ENCODE measurements at places on chromosomes 12 and 14.

DNA sequence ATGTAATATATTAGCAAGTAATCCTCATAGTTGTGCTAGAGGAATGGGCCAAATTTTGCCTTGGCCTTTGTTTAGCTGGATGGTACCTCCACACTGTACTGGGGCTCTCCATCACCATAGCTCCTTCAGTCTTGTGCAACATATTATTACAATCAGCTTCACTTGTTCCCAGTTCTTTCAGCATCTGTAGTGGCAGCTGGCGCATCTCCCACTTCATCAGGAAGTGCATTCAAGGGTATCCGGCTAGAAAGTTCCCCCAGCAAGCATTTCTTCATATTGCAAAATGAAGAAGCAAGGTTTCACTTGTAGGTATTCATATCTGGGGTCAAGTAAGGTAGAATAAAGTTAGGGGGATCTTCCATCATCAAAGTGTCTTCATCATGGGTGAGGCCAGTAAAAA lies 123.7 kb downstream of the IGF1 start:
- no peak for DNase-seq

DNA sequence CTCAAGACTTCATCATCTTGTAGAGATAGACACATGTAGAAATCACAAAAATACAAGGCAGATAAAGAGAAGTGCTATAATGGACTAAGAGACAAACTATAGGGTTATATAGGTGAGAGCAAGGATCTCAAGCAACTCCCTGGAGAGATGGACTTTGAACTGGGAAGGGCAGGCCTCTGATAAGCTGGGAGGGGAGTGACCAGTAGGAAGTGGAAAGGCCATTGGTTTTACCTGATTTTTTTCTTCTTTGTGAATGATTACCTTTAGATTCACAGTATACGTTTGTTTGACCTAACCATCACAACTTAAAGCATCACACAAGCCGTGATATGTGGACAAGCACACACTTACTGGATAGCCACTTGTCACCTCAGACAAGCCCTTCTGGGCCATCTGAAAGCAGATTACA lies 5.2 kb upstream of the TEP1 start:
- no peak for DNase-seq

GRCh38 chr14:56514663-56515371 lies 64.8 kb upstream of the TMEM260 start:
- DNase-seq = no peak

DNA sequence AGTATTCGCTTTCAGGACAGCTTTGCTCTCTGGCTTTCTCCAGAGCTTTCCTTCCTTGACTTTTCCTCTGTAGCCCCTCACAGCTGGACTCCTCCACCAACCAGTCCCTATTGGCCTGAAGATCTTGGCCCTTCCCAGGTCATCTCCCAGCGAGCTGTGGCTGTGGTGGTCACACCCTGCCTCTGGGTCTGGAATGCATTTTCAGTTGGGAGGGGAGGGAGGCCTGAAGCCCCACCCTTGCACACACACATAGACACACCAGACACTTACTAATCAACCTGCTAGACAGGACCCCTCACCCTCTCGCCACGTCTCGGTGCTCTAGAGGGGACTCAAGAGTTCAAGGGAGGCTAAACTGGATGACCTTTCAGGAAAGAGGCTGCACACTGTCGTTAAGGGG lies 13.9 kb downstream of the JDP2 start:
- no peak for DNase-seq

GRCh38 chr14:96088074-96088473 lies 48.9 kb downstream of the C14orf132 start:
- DNase-seq = no peak

DNA sequence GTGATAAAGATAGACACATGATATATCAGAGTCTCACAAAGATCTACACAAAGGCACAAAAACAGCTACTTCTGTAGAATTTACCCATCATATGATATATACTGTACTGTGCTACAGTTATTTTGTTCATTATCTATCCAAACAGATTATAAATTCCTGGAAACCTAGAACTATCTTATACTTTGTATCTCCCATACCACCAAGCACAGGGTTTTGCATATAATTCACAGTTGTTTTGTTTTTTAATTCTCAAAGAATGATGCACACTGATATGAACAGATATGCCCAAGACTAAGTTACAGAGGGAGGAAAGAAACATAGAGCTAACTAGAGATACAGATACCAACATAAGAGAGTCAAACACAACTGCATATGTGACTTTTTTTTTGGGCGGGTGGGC lies 3.4 kb downstream of the PRKAG1 start:
- no peak for DNase-seq

GRCh38 chr14:44897845-44898151 lies 63.9 kb downstream of the KLHL28 start:
- no peak for DNase-seq

GRCh38 chr12:42568952-42569915 lies 20.3 kb downstream of the PRICKLE1 start:
- DNase-seq = peak; percentile 41

- no peak for DNase-seq
Measured at GRCh38 chr12:42056130-42056529, 88.5 kb downstream of the GXYLT1 start.

DNA sequence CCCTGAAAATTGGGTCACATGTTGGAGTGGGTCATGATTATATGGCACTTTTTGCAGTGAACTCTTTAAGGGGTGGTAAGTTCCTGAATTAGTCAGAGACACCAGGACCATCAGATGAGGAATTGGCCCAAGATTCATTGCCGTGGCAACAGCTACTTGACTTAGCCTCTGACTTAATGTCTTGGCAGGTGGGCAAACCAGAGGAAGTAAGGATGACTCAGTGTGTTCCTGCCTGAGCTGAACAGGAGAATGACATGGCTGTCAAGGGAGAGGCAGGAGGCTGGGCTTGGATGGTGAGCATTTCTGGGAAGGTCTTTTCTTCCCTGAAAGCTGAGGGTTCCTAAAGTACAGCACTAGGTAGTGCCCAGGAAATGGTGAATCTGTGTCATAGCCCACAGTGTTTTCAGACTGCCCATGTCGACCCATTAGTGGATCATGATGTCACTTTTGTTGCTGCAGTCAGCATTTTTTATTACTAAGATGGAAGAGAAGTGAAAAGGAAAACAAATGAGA lies 170.1 kb upstream of the PWP1 start:
- DNase-seq = peak; percentile 10

DNA sequence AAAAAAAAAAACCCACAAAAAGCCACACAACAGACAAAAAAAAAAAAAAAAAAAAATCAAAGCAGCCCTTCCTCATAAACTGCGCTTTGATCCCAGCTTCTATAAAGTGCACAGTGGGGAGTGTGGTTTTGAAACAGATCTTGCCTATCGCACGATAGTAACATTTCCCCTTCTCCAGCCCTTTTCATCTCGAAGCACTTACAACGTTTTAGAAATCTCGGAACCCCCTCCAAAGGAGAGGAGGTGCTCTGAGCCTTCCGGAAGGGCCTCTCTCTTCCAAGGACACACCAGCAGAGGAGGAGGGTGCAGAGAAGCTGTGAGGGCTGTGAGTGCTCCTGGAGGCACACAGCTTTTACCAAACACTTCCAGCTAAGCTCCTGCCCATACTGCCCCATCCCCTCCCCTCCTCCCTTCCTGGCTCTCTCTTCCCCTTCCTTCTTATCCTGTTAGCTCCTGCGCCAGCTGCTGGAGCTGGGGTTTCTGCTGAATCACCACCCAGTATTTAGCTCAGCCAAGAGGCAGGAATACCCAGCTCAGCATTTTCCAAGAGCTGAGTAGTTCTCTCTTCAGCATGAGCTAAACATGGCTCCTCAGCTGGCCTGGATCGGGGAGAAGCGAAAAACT lies 28.4 kb downstream of the SLC7A8 start:
- DNase-seq = no peak

GRCh38 chr14:50967790-50968189 lies 23.5 kb upstream of the PYGL start:
- no peak for DNase-seq

DNA sequence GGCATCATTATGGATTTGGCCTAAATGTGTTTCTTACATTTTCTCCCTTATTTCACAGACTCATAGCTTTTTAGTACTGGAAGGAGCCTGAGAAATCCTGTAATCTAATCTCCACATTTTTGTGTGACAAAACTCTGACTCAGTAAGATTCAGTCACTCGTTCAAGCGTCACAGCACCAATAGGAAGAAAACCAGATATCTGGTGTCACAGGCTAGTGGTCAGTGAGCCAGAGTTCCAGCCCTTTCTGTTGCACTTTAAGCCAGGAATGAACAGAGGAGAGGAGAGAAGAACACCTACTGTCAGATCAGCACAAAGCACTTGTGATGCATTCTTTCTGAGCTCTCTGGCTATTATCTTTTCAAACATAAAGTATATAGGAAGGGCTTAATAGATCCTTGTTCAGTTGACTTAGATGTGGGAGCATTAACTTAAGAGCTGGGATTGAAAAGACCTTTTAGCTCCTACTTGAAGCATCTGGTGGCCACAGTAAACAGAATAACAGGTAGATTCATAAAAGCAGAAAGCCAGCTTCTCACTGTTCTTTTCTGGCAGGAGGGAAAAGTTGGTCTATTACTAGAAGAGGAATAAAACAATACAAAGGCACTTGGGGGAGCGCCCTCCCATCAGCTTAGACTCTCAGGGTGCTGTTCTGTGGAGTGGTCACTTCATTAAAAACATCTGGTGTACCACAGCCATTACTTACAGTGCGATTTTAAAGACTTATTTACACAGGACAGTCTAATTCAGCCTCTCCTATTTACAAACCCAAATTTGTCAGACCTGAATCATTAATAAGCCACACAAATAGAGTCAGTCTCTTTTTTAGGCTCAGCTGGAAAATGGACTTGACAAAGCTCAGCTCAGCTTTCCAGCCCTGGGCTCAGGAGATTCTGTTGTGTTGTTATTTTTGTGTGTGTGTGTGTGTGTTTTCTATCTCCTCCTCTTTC lies 12.2 kb upstream of the NID2 start:
- no peak for DNase-seq

All from CD4-positive, CD25-positive, alpha-beta regulatory T cell (primary cell).